Activated CD4-positive, alpha-beta T cell treated with anti-CD3 and anti-CD28 coated beads, Interleukin-2, amount 10 ng/mL, durations not matched to agents 24 days and 14 days (primary cell): ENCODE measurements at places on chromosomes 11 and 22.

GRCh38 chr11:92224407-92225124 is at the start of gene FAT3:
FAT3 (plus strand) TSS chr11:92224818; CDS start chr11:92352113, 127,295 bp downstream.
- DNase-seq = no peak

- DNase-seq = no peak
Measured at GRCh38 chr11:61960532-61960931, 6.9 kb downstream of the FTH1 start.

GRCh38 chr22:42356533-42356932 is 75.7 kb downstream of the NFAM1 start:
- DNase-seq = no peak

DNA sequence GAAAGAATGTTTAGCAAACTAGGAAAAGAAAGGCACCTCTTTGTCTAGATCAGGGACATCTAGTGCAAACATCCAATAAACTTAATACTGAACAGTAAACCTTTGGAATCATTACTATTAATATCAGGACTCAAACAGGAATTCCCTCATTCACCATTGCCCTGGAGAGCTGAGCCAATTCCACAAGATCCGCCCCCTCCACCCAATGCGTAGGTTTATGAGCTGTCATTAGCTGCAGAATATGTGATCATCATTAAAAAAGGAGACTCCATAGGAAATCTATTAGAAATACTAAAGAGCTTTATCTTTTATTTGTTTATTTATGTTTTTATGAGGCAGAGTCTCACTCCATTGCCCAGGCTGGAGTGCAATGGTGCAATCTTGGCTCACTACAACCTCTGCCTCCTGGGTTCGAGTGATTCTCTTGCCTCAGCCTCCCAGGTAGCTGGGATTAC is 5.5 kb downstream of the IL17REL start:
- no peak for DNase-seq

DNA sequence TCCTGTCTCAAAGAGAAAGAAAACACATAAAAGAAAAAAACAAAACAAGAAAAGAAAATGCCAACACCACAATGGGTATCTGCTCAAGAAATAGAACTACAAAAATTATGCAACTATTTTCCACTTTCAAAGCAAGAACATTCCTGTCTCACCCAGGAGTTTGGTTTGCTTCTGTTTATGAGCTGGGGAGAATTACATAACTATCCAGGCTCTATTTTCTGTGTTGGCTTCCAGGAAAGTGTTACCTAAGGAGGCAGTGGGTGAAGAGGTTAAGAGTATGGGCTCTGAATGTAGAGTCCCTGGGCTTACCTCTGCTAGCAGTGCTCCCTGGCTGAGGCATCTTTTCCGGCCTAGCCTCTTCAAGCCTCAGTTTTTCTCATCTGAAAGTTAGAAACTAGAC is 426.7 kb downstream of the MIAT start:
- DNase-seq = no peak
